ENCODE measurements at places on chromosomes 12 and 14. TPM values are rescaled to one million over a fixed set of nuclear protein-coding genes. Genes with fewer than 3 reads are reported as not detected.

The P3H3 gene
- total RNA-seq = 216 TPM

The JAG2 gene
- 1.5 TPM for total RNA-seq

The WDR20 gene
- 17.3 TPM for total RNA-seq

The RPGRIP1 gene
- total RNA-seq = not detected

The OR4E2 gene
- not detected for total RNA-seq

The PRB2 gene
- not detected for total RNA-seq

All from smooth muscle cell of the umbilical artery (primary cell).